ENCODE measurements at places on chromosomes 4 and X.

GRCh38 chr4:41991916-41992767 lies 1.8 kb downstream of the SLC30A9 start:
- DNase-seq = no peak

GRCh38 chrX:40871385-40872082 lies 136.2 kb upstream of the MED14 start:
- DNase-seq = no peak

DNA sequence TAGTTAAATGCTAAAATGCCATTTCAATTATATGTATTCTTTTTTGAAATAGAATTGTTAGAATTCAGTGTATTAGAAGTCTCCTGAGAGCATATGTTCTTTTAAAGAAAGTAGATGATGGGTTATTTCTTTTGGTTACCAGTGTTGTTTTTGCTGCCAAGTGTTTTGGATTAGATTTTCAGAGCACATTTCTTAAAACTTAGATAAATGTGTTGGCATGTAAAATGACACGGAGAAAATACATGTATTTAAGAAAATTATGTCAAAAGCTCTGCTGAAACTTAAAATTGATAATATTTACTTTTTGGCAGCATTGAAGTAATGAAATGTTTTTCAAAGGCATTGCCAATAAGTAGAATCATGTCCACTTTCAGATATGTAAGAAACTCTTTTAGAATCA lies 379.7 kb downstream of the ADGRL3 start:
- no peak for DNase-seq

DNA sequence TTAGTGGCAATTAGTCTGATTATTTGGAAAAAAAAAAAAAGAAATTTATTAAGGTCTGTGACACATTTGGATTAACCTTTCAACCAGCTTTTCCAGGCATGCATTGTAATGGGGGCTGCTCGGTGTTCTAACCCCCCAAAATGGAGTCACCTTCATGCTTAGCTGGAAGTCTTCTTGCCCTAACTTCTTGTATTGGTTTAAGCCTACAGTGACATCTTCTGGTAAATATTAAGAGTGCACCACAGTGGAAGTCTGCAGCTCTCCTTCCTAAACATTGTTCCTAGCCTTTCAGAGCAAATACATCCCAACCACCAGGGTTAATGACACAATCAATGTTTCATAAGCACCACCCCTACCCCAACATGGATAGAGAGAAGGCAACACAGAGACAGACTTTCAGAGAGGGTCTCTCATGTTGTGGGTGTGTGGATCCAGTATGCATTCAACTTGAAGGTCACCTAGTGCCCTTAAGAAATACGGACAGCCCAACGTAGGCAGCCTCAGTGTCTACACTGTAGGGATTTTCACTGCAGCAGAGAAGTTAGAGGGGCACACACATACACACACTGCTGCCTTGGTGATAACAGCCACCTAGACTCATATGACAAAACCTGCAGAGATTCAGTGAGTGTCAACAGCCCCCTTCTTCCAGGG lies 142.9 kb upstream of the MBNL3 start:
- no peak for DNase-seq

- no peak for DNase-seq
These were observed 17.0 kb upstream of the TMEM144 start for GRCh38 chr4:158193171-158193749.

GRCh38 chrX:137166591-137166990 lies 132.8 kb upstream of the GPR101 start:
- no peak for DNase-seq

GRCh38 chr4:141640696-141641095 lies 4.3 kb downstream of the IL15 start:
- DNase-seq = no peak

DNA sequence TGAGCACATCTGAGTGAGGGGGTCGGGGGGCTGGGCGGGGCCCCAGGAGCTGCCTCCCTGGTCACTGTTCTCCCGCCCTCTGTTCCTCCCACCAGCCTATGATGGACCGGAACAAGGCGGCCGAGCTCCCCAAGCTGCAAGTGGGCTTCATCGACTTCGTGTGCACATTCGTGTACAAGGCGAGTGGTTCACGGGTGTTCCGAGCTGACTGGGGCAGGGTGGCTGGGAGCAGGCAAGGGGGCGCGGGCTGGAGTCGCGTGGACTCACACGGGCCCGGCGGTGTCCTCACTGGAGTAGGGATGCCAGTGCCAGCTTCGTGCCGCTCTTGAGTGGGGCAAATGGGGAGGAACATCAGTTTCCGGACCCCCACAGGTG lies 7.7 kb downstream of the ATP5ME start:
- no peak for DNase-seq

DNA sequence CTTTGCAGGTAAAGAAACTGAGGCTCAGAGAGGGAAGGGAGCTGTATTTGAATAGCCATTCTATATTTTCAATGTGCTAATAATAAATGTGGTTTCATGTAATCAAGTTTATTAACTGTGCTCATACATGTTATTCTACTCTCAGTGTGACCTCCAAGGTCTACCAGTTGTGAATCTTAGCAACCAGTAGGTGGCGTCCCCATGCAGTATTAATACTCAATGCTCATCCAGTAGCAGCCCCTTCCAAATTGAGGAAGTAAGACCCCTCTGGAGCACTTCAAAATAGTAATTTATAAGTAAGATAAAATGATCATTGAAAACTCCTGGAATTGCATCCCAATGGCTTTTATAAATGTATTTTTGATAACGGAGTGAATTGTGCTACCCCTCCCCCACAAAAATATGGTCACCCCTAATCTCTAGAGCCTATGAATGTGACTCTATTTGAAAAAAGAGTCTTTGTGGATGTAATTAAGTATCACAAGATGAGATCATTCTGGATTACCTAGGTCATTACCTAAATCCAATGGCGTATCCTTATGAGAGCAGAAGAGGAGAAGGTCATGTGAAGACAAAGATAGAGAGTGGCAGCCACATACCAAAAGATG lies 20.4 kb upstream of the SEPSECS start:
- peak; percentile 24 for DNase-seq

DNA sequence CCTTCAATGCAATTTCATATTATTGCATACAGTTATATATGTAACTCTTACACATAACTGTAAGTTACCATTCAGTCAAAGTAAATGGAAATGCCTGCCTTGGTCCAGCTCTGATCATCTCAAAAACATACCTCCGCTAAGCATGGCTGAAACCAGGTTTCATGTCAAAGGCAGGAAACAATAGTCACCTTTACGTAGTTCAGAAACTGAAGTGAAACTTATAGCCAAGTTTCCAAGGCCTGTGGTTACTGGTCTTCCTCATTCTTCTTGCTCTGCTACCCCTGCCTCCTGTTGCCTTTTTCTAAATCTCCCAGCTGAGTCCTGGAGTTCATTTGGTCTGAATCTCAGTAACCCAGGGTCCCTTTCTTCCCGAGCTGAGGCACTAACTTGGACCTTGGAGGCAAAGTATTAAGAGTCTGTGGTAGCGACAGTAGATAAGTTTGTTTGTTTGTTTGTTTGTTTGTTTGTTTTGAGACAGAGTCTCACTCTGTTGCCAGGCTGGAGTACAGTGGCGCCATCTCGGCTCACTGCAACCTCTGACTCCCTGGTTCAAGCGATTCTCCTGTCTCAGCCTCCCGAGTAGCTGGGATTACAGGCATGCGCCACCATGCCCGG lies 30.8 kb downstream of the DAPP1 start:
- no peak for DNase-seq

DNA sequence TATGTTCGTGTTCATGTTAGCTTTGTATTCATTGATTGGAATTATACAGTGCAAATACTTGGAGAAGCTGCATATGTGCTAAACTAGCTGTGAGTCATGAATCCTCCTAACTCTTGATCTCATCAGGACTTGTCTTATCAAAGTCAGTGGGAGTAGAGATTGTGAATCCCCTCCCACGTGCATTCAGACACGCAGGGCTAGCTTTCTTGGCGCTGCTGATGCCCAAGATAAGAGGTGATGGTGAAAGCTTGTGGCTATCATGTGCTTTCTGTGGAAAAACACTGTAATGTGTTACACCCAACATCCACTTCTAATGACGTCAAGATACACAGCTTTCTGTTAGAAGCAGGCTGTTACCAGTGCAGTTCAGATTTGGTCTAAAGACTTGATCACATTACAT lies 348.7 kb upstream of the HAND2 start:
- no peak for DNase-seq

All from effector memory CD8-positive, alpha-beta T cell (primary cell).